CD4-positive, alpha-beta T cell (primary cell): ENCODE measurements at places on chromosomes 2 and 18. TPM values are rescaled to one million over a fixed set of nuclear protein-coding genes. Genes with fewer than 3 reads are reported as not detected.
A peak's percentile ranks its signal among the peaks of the same experiment; 100 is the strongest.

CCT4 gene
- total RNA-seq, result 100 TPM

SCG2 gene
- not detected for total RNA-seq

CHMP1B gene
- total RNA-seq, result 64.4 TPM

- DNase-seq, result no peak
Observed at GRCh38 chr18:8616028-8616401, 6.8 kb downstream of the RAB12 start.

DNA sequence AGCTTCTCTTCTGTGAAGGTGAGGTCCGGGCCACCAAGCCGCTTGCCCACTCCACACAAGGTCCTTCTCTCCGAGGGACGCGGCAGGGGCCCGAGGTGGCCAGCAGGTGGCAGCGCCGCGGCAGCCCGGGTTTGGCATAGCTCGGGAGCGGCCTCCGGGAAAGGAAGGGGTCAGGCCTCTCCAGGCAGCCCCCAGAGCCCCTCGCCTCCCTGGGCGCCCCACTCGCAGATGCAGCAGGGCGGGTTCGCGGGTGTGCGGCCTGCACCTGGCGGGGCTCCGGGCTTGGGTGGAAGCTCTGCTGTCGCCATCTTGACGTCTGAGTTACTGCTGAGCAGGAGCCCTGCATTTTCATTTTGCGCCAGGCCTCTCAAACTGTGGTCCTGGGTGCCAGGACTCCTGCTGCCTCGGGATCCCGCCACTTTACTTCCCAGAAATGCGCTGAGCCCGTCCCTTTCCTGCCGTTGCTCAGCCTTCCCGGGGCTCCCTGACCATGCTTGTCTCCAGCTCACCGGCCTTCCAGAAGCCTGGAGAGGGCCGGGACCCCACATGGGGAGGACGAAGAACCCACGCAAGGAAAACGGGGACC lies 18.6 kb upstream of the NCL start:
- peak; percentile 57 for DNase-seq

GRCh38 chr2:30273574-30273929 lies 42.2 kb downstream of the LBH start:
- DNase-seq, result no peak

DNA sequence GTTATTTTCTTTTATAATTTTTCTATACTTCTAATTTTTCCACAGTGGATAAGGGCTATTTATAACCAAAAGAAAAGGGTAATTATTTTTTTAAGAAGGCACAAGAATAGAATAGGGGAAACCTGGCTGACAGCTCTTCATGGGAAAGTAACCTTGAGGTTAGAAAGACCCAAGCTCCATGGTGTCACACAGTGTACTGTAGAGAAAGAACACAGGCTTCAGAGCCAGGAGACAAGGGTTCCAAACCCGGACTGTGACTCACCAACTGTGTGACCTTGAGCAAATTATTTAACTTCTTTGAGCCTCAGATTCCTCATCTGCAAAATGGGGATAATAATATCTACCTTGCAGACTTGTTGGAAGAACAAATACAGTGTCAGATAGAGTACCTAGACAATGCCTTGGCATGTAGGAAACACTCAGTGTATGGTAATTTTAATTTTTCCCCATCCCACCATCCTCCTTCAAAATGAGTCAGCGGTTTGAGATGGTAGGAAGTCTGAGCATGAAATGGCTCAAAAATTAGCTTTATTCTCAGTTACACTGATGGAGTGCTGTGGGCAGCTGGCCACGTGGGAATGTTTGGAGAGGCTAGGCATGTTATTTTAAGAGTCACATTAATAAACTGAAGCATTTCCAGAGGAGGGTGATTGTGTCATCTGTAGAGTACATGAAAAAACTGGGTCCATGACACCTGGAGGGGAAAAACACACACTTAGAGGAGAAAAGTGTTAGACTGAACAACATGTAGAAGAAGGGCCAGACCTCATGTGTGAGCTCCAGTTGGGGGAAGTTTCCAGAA lies 36.7 kb downstream of the TMEM37 start:
- DNase-seq, result no peak
